Thoracic aorta (tissue), 2 donors: ENCODE measurements at places on chromosomes 13 and 19.

DNA sequence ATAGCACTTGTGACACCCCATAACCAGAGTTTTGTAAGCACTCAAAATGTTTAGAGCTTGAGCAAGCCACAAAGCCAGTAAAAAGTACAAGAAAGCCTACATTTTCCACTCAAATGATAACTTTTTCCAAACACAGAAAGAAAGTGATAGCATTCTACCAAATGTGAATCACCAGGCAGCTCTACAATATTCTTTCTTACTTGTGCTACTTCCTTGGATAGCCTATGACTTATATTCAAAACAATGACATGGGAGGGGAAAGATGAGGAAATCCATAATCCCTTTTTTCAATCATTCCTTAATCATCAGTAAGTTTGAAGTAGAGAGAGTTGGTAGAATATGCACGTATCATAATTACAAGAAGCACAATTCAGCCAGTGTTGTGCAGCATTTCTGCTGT, 650.8 kb upstream of the PCDH9 start:
- no peak for DNase-seq

DNA sequence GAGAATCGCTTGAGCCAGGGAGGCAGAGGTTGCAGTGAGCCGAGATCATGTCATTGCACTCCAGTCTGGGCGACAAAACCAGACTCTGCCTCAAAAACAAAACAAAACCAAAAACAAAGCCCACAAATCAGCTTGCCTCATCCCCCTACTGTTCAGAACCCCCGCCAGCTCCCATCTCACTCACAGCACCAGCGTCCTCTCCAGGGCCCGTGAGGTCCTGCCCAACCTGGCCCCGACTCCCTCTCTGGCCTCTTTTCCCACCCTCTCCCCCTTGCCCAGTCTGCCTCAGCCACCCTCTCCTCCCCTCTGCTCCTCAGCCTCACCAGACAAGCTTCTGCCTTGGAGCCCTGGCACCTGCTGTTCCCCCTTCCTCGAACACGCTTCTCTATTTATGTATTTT, 3.8 kb downstream of the SLC8A2 start:
- no peak for DNase-seq

GRCh38 chr19:14479309-14479974, 4.3 kb upstream of the PTGER1 start:
- no peak for DNase-seq

- DNase-seq: peak; percentile 54
Measured at GRCh38 chr13:30802953-30803478, 67.7 kb downstream of the ALOX5AP start.

GRCh38 chr19:45171211-45171623, 6.8 kb downstream of the TRAPPC6A start:
- DNase-seq: no peak

- DNase-seq: no peak
Measured at GRCh38 chr13:109160887-109161669, 531.7 kb downstream of the MYO16 start.

- no peak for DNase-seq
Measured at GRCh38 chr19:1220477-1220930, 14.9 kb downstream of the STK11 start.

DNA sequence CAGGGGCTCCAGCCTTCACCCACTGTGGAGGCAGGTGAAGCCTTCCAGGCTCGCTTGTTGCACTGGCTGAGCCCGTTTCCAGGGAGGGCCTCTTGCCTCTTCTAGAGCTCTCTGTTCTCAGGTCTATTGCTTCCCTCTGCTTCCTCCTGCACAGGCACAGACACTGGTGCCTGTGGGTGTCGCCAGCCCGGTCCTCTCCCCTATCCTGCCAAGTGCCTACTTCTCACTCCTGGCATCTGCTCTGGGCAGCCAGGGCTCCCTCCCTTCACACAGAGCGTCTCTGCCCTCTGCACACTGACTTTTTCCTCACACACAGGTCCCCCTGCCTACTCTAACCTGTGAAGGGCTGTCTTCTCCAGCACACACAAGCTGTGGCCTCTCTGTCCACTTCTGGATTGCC, 60.3 kb downstream of the SLC7A9 start:
- no peak for DNase-seq

DNA sequence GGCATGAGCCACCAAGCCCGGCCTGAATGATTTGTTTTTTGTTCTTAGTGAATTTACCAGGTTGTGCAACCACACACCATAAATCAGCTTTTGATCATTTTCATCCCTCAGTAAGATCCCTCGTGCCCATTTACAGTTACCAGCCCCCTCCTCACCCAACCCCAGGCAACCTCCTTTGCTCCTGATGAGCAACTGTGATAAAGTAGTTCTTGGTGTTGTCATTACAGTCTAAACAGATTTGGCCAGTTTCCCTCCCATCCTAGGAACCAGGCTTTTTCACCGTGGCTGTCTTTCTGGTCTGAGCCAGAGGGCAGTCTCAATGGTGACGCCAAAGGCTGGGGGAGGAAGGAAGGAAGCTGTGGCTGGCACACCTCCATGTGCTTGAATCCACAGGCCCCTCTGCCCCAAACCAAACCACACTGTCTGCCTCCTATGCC, 61.2 kb upstream of the WDFY2 start:
- no peak for DNase-seq

DNA sequence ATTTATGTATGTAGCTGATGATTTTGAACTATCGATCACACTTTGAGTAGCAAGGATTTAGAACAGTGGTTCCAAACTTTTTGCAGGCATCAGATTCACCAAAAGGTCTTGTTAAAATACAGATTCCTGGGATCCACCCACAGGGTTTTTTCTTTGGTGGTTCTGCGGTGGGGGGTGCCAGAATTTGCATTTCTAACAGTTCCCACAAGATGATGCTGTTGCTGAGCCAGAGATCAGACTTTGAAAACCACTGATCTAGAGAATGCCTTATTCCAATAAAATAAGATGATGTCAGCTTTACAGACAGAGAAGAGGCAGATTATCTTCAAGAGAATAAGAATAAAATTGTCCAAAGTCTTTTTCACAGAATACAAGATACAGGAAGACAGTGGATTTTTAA, 80.9 kb upstream of the SHISA2 start:
- DNase-seq: no peak

GRCh38 chr13:97307882-97308624, 85.9 kb downstream of the MBNL2 start:
- DNase-seq: no peak

DNA sequence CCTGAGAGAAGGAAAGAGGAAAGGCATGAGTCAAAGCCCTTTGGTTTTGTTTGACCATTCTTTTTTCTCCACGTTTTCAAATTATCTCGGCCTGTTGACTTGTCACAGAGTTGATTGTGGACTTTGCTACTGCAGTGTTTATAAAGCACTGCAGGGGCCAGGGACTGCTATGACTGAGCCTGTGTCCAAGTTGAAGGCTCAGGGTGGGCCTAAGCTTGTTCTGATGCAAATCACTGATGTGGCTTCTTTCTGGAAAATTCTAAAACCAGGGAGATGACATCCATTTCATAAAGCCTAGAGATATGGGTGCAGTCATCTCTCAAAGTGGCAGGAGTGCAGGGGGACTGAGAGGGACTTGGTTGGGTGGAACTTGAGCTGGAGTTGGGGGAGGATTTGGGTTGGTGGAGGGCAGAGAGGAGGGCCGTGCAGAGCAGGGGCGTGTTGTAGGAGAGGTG, 1.2 kb upstream of the CXCL17 start:
- no peak for DNase-seq

GRCh38 chr19:28554321-28555091, 658.4 kb downstream of the UQCRFS1 start:
- no peak for DNase-seq

DNA sequence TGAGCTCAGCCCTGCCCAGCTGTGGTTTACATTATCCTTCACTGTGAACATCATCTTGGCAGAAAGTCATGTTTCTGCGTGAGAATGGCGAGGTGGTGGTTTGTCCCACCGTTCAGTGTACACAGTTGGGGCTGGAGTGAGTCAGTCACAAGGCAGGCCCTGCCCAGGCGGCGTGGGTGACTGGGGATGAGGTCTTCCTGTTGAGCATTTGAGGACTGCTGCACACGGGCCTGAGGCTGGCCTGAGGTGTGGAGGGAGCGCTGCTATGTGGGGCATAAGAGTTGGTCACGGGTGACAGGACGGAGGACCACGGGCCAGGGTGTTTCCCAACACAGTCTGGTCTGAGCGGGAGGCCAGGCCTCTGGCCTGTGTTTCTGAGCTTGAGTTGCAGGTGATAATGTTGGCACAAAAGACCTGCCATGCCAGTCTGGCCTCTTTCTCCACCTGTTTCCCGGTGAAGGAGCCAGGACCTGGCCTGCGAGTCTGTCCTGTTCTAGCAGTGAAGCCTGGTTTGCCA, 13.4 kb upstream of the C19orf33 start:
- DNase-seq: no peak

DNA sequence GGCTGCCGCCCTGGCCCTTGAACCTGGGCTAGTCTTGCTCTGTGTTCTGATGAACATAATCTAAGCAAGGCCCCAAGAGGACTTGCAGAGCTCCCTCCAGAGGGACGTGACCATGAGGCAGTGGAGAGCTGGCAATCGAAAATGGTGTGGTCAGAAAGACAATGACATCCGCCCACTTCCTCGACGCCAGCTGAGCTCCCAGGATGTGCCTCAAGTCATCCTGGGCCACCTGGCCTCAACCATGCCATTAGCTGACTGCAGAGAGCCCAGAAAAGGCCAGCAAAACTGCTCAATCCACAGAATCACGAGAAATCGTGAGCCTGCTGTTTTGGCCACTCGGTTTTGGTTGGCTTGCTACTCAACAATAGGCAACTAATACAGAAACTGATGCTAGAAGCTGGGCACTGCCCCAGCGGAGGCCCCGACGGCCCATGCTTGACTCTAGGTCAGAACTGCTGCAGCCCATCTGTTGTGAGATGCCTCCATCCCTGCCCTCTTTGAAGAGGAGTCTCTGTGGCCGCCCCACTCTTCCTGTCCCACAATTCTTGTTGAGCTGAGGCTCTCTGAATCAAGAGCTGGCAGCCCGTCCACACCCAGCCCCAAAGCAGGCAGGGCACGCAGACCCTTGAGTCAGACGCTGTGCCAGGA, 53.3 kb downstream of the STK24 start:
- no peak for DNase-seq

DNA sequence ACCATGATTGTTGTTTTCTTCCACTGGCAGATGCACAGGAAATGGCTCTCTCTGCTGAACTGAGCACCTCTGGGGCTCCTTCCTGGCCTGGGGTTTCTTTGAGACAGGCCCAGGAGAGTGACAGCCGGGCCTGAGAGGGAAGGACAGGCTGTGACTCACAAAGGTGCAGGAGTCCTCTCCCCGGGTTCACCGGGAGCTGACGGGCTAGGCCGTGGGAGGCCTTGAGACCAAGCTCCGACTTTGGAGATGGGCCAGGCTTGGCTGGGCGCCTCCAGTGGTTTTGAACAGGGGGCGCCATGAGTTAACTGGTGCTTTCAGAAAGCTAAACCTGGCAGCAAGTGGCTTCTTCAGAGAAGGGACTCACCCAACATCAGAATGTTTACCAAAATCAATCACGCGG, 143.4 kb downstream of the URI1 start:
- no peak for DNase-seq

DNA sequence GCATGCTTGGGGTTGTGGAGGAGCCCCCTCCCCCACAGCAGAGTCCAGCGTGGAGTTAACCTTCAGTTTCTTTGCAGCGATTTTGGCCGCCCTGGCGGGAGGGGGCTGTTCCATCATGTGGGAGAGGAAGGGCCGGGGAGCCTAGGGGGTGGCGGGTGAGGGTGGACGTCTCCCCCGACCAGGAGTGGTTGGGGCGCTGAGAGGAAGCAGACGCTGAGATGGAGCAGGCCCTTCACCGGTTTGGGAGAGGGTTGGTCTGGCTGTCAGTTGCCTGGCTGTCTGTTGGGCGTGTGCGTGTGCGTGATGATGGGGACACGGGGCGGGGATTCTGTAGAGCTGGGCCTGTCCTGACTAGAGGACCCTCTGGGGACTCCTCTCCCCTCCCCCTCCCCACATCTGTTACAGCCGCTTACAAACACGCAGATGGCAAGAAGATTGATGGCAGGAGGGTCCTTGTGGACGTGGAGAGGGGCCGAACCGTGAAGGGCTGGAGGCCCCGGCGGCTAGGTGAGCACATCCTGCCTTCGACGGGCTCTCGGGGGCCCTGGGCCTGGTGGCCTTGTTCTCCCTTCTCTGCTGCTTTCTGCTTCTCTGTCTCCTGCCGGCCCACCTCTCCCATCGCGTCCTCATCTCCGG, 9.8 kb upstream of the LIN7B start:
- no peak for DNase-seq

- no peak for DNase-seq
Measured at GRCh38 chr13:38167164-38167822, 182.4 kb upstream of the UFM1 start.

DNA sequence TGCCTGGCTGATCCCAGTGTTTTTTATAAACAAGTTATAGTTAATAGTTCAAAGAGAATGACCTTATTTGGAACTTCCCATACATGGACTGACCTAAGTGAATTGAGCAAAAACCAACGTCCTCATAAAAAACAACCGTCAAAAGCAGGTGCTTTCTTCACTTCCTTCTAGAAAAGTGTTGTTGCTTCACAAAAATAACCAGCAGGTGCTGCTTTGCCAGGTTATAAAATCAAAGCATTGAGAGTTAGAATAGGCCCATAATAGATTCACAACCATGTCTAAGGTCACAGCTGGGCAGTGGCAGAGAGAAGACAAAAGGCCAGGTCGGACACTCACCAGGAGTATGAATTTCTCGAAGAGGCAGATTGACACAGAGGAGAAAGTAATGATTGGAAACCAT, 9.5 kb downstream of the RUBCNL start:
- no peak for DNase-seq

DNA sequence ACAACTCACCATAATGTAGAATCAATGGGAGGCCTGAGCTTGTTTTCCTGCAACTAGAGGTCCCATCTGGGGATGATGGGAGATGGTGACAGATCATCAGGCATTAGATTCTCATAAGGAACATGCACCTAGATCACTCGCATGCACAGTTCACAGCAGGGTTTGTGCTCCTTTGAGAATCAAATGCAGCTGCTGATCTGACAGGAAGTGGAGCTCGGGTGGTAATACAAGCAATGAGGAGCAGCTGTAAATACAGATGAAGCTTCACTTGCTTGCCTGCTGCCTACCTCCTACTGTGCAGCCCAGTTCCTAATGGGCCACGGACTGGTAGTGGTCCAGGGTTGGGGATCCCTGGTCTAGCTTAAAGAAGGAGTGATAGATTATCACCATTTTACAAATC, 33.0 kb downstream of the KPNA3 start:
- DNase-seq: no peak

DNA sequence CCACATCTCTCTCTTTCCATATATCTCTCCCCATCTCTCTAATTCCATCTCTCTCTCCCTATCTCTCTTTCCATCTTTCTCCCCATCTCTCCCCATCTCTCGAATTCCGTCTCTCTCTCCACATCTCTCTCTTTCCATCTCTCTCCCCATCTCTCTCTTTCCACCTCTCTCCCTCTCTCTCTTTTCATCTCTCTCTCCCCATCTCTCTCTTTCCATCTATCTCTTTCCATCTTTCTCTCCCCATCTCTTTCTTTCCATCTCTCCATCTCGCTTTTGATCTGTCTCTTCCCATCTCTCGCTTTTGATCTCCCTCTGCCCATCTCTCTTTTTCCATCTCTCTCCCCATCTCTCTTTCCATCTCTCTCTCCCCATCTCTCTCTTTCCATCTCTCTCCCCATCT, 25.6 kb downstream of the ADGRE3 start:
- DNase-seq: no peak
